ENCODE measurements at places on chromosomes 13 and 19.
A peak's percentile ranks its signal among the peaks of the same experiment; 100 is the strongest.

DNA sequence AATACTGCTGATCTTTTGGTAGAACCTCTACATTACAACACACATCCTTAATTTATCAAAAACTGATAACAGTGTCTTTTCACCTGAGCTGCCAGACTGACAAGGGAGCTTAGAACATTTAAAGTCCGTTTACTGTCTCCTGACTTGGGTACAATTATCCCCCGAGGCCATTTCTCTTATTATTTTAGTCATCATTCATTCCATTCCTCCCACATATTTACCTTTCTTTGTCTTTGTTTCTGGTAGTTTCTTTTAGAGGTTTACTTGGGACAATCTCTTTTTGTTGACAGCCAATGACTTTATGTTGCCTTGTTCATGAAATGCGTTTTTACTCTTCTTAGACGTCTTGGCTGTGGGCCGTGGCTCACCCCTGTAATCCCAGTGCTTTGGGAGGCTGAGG lies 186.9 kb downstream of the PCCA start:
- DNase-seq = no peak

DNA sequence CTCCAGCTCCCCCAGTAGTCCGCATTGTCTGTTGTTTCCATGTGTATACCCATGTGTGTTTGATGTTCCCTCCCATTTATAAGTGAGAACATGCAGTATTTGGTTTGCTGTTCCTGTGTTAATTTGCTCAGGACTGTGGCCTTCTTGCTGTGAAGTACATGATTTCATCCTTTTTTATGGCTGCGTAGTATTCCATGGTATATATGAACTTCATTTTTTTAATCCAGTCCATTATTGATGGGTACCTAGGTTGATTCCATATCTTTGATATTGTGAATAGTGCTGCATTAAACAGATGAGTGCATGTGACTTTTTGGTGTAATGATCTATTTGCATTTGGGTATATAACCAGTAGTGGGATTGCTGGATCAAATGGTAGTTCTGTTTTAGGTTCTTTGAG lies 175.2 kb downstream of the PDS5B start:
- DNase-seq = no peak

GRCh38 chr19:39401549-39402345 lies 4.9 kb upstream of the ZFP36 start:
- no peak for DNase-seq

DNA sequence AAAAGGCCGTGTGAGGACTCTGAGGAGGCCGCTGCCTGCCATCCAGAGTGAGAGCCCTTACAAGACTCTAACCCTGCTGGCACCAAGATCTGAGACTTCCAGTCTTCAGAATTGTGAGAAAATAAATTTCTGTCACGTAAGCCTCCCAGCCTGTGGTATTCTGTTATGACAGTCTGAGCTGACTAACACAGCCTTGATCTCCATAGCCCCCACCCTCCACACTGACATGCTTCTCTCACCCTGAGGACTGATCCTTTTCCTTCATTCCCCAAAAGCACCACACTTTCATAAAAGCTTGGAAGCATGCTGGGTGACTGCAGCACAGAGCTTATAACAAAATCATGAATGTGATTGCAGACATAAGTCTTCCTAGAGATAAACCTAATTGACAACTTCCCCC lies 1059.8 kb downstream of the UQCRFS1 start:
- no peak for DNase-seq

GRCh38 chr13:76764429-76764828 lies 121.8 kb downstream of the KCTD12 start:
- peak; percentile 2 for DNase-seq

All from nephron progenitor cell (in vitro differentiated cells).